ENCODE measurements at places on chromosomes 12 and 14. TPM values are rescaled to one million over a fixed set of nuclear protein-coding genes. Genes with fewer than 3 reads are reported as not detected.
A peak's percentile ranks its signal among the peaks of the same experiment; 100 is the strongest.

GRCh38 chr12:64826234-64826633 is 1.8 kb downstream of the TBC1D30 start:
- peak; percentile 63 for DNase-seq

- no peak for DNase-seq
These were observed 57.2 kb upstream of the MAX start for GRCh38 chr14:65159281-65160062.

GRCh38 chr12:13038491-13039161 is 5.6 kb upstream of the FAM234B start:
- no peak for DNase-seq

DNA sequence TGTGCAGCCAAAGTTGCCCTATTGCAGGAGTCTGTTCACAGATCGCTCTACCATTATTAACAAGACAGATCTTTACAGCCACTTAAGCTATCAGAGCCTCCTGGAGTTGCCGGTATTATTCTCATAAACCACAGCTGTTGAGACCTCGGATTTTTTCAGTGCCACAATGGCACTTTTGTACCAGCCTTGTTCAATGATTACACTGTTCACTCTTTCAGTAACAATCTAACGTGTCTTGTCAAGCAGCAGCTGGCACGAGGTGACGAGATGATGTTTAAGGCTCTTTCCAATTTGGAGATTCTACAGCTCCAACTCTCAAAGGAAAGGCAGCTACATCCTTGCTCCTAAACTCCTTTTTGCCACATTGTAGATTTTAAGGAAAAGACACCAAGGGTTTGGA is 30.7 kb downstream of the LRIG3 start:
- no peak for DNase-seq

GRCh38 chr14:64745511-64746091 is 41.4 kb downstream of the PLEKHG3 start:
- DNase-seq, result peak; percentile 50

- no peak for DNase-seq
These were observed 44.4 kb downstream of the SRRM4 start for GRCh38 chr12:119025786-119026185.

DNA sequence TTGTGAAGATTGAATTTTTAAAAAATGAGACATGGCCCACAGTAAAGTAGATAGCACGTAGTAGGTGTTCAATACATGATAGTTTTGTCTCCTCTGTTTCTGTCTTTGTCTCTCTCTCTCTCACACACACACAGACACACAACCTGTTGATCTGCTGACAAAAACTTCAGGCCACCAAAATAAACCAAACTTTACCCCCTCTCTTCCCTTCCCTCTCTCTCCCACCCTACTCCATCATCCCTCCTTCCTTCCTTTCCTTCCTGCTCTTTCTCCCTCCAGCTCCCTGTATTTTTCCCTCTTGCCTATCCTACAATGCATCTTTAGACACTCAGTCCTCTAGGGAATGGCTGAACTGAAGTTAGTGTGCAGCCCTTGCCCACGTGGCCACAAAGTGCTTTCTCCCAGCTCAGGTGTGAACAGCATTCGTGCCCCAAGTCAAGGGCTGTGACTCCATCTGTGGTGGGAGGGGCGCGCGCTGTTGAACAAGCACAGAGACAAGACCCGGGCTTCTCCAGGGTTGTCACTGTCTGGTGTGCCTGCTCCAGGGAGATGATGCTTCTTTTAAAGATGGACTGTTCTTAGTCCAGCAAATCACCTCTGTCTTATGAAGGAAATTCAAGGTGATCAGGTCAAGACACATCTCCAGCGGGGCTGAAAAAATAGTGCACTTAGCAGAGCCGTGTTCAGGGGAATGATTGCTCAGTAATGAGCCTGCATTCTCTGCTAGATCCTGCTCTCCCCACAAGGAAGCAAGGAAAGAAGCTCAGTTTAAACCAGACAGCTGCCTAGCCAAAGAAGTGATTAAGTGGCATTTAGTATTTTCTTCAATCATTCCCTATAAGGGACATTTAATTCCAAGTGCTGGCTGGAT is 75.3 kb downstream of the WSCD2 start:
- DNase-seq, result no peak

DNA sequence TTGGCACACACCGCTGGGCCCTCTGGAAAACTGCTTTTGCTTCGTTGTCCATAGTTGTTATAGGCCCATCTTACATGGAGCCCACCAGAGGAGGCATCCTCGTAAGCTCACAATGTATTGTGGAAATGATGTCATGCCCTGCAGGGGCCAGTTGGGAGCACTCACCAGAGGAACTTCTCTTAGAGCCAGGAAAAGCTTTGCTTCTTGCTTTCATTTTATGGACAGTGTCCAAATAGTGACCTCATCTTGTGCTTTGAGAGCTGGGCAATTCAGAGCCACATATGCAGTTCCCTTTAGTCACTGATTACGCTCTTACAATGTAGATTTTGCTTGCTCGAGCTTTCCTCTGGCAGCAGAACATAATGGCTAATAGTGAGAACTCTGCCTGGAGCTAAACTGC is 275.6 kb downstream of the AACS start:
- peak; percentile 73 for DNase-seq

DNA sequence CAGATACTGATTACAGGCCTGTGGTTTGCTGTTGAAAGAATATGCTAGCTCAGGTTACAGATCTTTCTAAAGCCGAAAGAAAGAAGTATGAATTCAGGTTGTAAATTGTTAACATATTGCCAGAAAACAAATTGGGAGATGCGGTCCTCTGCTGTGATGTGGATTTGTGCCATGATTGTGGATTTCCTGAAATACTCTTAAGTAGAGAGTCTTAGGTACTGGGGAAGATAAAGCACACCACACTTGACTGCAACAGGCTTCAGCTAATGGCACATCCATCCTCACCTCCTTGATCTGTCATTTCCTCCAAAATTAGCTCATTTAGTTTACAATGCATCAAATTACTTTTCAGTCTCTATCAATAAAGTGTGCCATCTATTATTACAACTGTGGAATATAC is 279.2 kb downstream of the SYT1 start:
- peak; percentile 76 for DNase-seq

DNA sequence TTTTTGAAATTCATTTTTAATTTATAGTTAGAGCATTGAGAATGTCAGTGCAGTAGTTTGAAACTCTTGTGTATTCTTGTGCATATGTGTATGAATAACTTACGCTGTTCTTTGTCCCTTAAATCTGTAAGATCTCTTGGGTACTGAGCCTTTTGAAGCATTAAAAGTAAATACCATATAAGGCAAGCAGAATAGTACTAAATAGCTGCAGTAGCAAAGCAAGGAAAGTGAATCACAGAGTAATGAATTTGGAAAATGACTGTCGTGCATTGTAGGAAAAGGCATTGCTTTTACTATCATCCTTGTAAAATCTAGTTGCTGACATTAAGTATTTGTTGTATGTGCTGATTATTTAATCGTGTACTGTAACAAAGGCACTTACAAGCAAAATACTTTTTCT is 12.1 kb downstream of the CNOT2 start:
- DNase-seq, result peak; percentile 37

GRCh38 chr14:58107947-58108552 is 44.0 kb downstream of the ARMH4 start:
- peak; percentile 81 for DNase-seq

GRCh38 chr12:50951112-50951511 is 1.2 kb upstream of the HIGD1C start:
- DNase-seq, result no peak

GRCh38 chr14:93970585-93970964 is 5.8 kb downstream of the ASB2 start:
- peak; percentile 49 for DNase-seq

- no peak for DNase-seq
These were observed 768.8 kb upstream of the TBX3 start for GRCh38 chr12:115452751-115453281.

DNA sequence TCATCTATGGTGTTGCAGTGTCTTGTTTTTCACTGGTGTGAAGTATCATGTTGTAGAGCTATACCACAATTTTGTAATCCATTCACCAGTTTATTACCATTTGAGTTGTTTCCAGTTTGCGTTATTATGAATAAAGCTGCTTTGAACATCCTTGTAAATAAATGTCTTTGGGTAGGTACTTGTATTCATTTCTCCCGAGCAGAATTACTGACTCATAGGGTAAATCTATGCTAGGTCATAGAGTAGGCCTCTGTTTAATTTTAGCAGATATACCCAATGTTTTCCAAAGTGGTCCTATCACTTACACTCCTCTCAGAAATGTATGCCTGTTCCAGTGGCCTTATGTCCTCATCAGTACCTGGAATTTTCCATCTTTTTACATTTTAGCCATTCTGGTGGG is 6.6 kb upstream of the GOLGA5 start:
- no peak for DNase-seq

DNA sequence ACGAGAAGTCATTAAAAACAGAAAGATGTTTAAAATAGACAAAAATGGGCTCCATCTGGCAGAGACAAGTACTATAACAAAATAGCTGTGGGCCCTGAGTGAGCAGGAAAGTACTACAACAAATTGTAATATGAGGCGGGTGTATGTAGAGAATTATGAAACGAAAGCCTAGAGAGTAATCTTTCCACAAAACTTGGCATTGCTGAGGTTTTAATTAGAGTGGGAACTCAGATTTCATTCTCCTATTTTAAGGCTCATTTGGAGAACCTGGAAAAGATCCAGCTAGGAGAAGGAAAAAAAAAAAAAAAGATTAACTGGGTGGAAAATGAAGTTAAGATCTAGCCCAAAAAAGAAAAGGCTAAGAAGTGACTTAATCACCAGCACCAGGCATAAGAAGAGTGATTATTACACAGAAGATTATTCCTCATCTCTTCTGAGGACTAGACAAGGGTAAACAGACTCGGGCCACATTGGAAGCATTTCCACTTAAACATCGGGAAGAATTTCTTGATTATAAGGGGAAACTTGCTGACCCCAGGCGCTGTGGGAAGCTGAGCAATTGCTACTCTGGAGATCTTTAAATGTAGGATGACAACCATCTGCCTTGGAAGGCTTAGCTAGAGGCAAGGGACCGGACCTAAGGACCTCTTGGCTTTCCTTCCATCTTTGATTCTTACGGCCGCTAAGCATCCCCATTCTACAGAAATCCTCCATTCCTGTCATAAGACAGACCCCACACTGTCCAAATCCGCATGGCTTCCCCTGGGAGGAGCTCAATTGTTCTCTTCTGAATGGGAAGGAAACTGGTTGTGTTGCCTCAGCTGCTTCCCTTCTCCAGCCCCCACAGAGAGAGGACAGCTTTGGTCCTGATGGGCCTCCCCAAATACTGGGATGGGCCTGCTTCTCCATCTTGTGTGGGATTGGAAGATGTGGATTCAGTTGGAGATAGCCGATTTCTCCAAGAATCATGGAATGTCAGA is 40.6 kb downstream of the IGF1 start:
- DNase-seq, result no peak

- DNase-seq, result no peak
These were observed 59.0 kb downstream of the CFAP54 start for GRCh38 chr12:96548384-96548783.

DNA sequence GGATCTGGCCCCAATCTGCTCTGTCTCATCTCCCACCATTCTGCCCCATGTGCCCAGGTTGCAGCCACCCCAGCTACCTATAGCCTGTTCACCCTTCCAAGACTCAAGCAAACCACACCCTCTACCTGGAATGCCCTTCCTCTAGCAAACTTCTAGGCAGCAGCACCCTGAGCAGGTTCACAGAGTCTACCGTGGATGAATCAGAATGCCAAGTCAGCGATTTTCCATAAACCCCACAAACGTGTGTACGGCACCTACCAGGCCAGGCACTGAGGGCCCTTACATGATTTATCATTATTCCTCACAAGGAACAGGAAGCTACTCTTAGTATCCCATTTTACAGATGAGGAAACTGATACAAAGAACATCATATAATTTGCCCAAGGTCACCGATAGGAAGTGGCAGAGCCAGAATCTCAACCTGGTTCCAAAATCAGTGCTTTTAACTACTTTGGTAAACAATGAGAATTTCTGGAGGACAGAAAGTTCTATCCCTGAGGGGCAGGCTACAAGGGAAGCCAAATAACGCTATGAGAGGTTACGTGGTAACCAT is 28.0 kb upstream of the DHRS4 start:
- no peak for DNase-seq

DNA sequence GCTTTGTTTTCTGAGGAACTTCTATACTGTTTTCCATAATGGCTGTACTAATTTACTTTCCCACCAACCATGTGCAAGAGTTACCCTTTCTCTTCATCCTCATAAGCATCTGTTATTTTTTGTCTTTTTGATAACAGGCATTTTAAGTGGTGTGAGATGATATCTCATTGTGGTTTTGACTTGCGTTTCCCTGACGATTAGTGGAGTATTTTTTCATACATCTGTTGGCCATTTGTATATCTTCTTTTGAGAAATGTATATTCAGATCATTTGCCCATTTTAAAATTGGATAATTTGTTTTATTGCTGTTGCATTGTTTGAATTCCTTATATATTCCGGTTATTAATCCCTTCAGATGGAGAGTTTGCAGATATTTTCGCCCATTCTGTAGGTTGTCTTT is 10.2 kb upstream of the HMGA2 start:
- no peak for DNase-seq

- no peak for DNase-seq
These were observed 87.3 kb downstream of the SUDS3 start for GRCh38 chr12:118463677-118464076.

DNA sequence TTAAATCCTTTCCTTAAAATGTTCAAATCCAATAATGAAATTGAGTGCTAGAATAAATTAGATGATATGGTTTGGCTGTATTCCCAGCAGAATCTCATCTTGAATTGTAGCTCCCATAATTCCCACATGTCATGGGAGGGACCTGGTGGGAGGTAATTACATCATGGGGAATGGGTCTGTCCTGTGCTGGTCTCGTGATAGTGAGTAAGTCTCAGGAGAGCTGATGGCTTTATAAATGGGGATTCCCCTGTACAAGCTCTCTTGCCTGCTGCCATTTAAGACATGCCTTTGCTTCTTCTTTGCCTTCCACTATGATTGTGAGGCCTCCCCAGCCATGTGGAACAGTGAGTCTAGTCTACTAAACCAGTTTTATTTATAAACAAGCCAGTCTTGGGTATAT is 508.5 kb downstream of the ETNK1 start:
- DNase-seq, result no peak

TAS2R9 gene
- total RNA-seq, result not detected

CD27 gene
- not detected for total RNA-seq

NEMP1 gene
- total RNA-seq, result 23.9 TPM

WIF1 gene
- total RNA-seq, result 29.6 TPM

KRT83 gene
- 0.07 TPM for total RNA-seq

BCL2L14 gene
- not detected for total RNA-seq

ATG14 gene
- 8.7 TPM for total RNA-seq

NR1H4 gene
- not detected for total RNA-seq

OR4E2 gene
- total RNA-seq, result not detected

Data from G401 (cell line).